Vagina (tissue), 2 donors: ENCODE measurements at places on chromosomes 16 and 17. TPM values are rescaled to one million over a fixed set of nuclear protein-coding genes. Genes with fewer than 3 reads are reported as not detected.

Gene HOXB8
- total RNA-seq = not detected

- H3K27me3 ChIP-seq = no peaks in the 10 kb centered on the region
- DNase-seq = no peak
- H3K4me1 ChIP-seq = peaks cover 25% of the 10 kb centered on the region
- H3K4me3 ChIP-seq = no peak overlapping the region
Observed at GRCh38 chr17:64707050-64707591, 45.0 kb upstream of the SMURF2 start.

- no peaks in the 10 kb centered on the region for H3K36me3 ChIP-seq
- no peaks in the 10 kb centered on the region for H3K27me3 ChIP-seq
- DNase-seq = no peak
- peaks cover 7% of the 10 kb centered on the region for H3K4me1 ChIP-seq
- H3K4me3 ChIP-seq = no peak overlapping the region
Observed at GRCh38 chr16:17271687-17272086, 199.1 kb downstream of the XYLT1 start.

Gene RNF222
- total RNA-seq = 2.5 TPM

GRCh38 chr17:1398931-1399678 lies 917 bp downstream of the YWHAE start:
- peak overlapping the region; percentile 94 for H3K27ac ChIP-seq
- no peaks in the 10 kb centered on the region for H3K27me3 ChIP-seq
- no peak for DNase-seq
- H3K36me3 ChIP-seq = no peaks in the 10 kb centered on the region

DNA sequence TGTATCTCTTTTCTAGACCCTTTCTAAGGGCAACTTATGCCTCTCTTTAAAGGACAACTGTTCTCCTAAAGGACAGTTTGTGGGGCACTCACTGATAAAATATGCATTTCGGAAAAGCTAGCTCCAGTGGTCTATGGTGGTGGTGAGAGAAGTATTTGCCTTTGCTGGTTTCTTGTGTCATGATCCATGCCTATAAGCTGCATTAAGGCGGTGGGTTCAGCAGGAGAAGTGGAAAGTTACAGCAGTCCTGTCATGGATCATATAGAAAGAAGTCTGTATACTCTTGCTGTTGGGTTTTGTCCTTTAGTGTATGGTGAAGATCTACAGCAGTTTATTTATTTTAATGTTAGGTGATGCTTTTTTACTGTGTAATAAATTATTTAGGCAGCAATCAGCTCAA lies 563.9 kb upstream of the PSMD7 start:
- H3K4me1 ChIP-seq = no peaks in the 10 kb centered on the region
- H3K4me3 ChIP-seq = no peak overlapping the region
- H3K36me3 ChIP-seq = no peaks in the 10 kb centered on the region
- H3K27me3 ChIP-seq = no peaks in the 10 kb centered on the region

DNA sequence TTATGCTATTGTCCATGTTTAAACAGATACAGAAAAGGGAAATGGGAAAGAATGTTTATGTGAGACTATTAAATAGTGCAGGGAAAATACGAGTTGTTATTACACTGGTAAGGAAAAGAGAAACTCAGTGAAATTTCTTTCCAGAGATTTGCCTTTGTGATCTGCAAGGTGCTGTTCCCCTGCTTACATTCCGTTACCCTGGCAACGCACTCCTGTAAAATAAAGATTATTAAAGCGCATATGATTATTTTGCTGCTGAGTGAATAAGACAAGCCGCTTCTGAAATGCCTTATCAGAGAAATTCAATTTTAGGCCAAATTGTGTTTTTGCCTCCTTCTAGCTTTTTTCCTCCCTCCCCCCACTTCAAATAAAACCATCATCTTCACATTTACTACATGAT lies 328.6 kb upstream of the PMFBP1 start:
- no peak overlapping the region for H3K4me3 ChIP-seq
- no peak for DNase-seq
- H3K36me3 ChIP-seq = no peaks in the 10 kb centered on the region
- no peaks in the 10 kb centered on the region for H3K27me3 ChIP-seq

DNA sequence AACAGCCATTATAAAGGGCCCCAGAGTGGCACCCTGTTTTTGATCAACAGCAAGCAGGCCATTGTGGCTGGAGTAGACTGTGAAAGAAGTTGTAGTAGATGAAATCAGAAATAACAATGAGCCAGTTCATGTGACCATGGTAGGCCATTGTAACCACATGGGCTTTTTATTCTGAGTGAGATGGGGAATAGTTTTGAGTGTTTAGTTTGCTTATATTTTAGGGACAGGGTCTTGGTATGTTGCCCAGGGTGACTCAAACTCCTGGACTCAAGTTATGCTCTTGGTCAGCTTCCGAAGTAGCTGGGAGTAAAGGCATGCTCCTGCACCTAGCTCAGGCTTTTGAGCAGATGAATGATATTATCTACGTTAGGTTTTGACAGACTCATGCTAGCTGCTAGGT lies 12.0 kb downstream of the CBFB start:
- peaks cover 20% of the 10 kb centered on the region for H3K4me1 ChIP-seq
- H3K4me3 ChIP-seq = no peak overlapping the region
- DNase-seq = no peak
- H3K36me3 ChIP-seq = no peaks in the 10 kb centered on the region

Gene SPATA22
- not detected for total RNA-seq

Gene GPR142
- 0.98 TPM for total RNA-seq

GRCh38 chr16:89898201-89898967 lies 20.3 kb upstream of the MC1R start:
- no peaks in the 10 kb centered on the region for H3K36me3 ChIP-seq
- no peak overlapping the region for H3K27ac ChIP-seq
- H3K27me3 ChIP-seq = no peaks in the 10 kb centered on the region
- no peaks in the 10 kb centered on the region for H3K4me1 ChIP-seq
- DNase-seq = no peak
- H3K4me3 ChIP-seq = no peak overlapping the region

DNA sequence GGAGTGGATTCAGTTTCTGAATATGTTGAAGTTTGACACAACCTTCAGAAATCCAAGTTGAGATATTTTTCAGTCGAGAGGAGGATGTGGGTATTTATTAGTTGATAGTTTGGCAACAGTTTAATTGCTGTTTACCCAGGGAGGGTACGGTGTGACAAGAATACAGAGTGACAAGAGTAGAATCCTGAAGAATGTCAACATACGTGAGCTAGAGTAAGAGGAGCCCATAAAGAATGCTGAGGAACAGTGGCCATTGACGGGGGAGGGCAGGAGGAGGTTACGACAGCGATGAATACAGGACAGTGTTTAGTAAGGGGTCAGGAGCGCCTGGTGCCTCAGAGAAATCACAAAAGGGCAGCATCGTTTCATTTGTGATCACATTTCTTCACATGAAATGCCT lies 76.5 kb downstream of the AATF start:
- no peaks in the 10 kb centered on the region for H3K36me3 ChIP-seq
- no peaks in the 10 kb centered on the region for H3K4me1 ChIP-seq
- no peak overlapping the region for H3K27ac ChIP-seq

GRCh38 chr16:169014-169413 lies 3.2 kb downstream of the HBM start:
- no peak for DNase-seq
- H3K4me1 ChIP-seq = peaks cover 16% of the 10 kb centered on the region
- H3K27me3 ChIP-seq = peaks cover 26% of the 10 kb centered on the region
- no peak overlapping the region for H3K27ac ChIP-seq
- no peak overlapping the region for H3K4me3 ChIP-seq
- H3K36me3 ChIP-seq = no peaks in the 10 kb centered on the region

DNA sequence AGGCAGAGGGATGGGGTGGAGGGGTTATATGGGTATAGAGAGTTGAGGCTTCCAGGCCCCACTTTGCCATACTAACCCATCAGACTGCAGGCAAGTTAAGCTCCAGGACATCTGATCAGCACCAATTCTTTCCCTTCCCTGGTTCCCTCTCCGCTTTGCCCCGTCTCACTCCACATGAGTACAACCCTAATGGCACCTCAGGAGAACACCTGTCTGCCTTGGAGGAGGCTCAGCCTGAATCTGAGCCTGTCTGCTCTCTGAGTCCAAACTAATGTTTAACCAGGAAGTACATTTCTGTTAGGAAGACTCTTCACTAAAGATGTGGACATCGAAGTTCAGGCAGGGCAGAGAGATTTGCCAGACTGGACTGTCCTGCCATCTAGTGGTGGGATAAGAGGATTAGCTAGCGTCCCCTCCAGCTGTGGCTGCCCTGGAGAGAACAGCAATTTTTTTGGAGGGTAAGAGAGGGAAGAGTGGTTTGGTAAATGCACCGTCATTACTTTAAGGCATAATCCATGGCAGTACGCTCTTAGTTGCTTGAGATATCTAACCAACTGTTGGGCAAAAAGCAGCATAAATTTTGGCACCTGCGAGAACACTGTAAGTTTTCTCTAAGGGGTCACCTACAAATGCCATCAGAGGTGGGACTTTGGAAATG lies 29.2 kb upstream of the LRRC75A start:
- no peak overlapping the region for H3K4me3 ChIP-seq
- H3K36me3 ChIP-seq = no peaks in the 10 kb centered on the region
- H3K27ac ChIP-seq = peak overlapping the region; percentile 12
- H3K4me1 ChIP-seq = no peaks in the 10 kb centered on the region
- DNase-seq = no peak
- no peaks in the 10 kb centered on the region for H3K27me3 ChIP-seq

GRCh38 chr16:69532641-69533455 lies 32.9 kb upstream of the NFAT5 start:
- no peak overlapping the region for H3K4me3 ChIP-seq
- peaks cover 12% of the 10 kb centered on the region for H3K4me1 ChIP-seq
- H3K27ac ChIP-seq = no peak overlapping the region
- no peaks in the 10 kb centered on the region for H3K36me3 ChIP-seq
- DNase-seq = no peak

- no peaks in the 10 kb centered on the region for H3K36me3 ChIP-seq
- H3K27ac ChIP-seq = no peak overlapping the region
- H3K4me1 ChIP-seq = peaks cover 16% of the 10 kb centered on the region
Observed at GRCh38 chr16:69888005-69888590, 63.0 kb upstream of the CLEC18A start.

DNA sequence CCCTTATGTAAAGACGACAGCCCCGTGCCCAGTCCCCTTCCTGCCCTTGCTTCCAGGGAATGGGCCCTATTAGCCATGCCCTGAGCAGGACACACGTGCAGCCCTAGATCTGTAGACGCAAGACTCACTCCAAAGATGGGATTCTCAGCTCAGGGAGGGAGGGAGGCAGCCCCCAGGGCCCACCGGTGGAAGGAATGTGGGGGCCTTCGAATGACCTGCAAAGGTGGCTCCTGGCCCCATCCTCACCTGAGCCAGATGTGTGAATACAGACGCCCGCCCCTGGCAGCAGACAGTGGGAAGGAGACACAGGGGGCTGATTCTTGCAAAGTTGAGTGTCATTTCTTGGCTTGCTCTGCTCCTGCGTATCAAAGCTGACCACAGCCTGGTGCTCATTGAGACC lies 47.8 kb downstream of the LITAF start:
- no peaks in the 10 kb centered on the region for H3K36me3 ChIP-seq
- H3K27ac ChIP-seq = no peak overlapping the region
- H3K27me3 ChIP-seq = no peaks in the 10 kb centered on the region
- H3K4me3 ChIP-seq = no peak overlapping the region
- H3K4me1 ChIP-seq = peaks cover 12% of the 10 kb centered on the region

Gene RBBP6
- total RNA-seq = 38.5 TPM

- no peaks in the 10 kb centered on the region for H3K36me3 ChIP-seq
- H3K27me3 ChIP-seq = no peaks in the 10 kb centered on the region
- DNase-seq = no peak
- no peak overlapping the region for H3K4me3 ChIP-seq
- H3K4me1 ChIP-seq = no peaks in the 10 kb centered on the region
- no peak overlapping the region for H3K27ac ChIP-seq
Observed at GRCh38 chr17:31869031-31869430, 10.0 kb upstream of the COPRS start.

Gene BCAS3
- total RNA-seq = 33.1 TPM

DNA sequence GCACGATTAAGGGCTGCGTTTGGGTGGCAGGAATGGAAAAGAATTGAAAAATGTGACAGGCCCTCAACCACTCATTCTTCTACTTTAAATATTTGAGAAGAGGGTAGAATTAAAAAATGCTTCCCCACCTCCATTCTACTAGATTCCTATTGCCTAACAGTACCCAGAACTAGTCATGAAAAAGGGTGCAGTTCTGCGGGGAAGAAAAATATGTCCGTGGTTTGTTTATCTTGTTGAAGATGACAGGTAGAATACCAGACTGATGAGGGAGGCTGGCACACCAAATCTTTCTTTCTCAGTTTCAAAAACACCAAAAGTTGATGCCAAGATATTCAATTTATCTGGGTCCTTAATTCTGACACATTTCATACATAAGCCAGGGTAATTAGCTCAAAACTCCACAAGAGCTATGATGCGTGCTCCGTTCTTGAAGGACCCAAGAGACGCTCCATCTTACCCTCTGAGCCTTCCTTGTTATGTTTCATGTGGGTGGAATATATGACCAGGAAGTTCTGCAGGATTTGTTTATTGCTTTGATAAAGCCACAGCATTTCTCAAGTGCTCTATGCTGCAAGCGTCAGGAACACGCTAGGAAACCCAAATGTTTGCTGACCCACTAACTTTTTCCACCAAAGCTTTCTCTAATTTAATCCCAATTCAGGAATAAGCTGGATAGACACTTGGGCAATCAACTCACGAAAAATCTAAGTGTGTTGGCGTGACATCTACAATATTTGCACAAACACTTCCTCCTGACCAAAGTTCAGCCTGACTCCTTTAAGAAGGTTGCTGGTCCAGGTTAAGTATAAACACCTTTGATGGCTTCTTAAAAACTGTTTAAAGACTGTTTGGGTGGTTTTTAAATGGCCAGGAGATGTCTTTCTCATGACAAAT lies 20.6 kb upstream of the GAN start:
- DNase-seq = no peak
- no peaks in the 10 kb centered on the region for H3K36me3 ChIP-seq
- no peak overlapping the region for H3K4me3 ChIP-seq
- H3K4me1 ChIP-seq = no peaks in the 10 kb centered on the region
- no peaks in the 10 kb centered on the region for H3K27me3 ChIP-seq
- no peak overlapping the region for H3K27ac ChIP-seq

Gene NPTX1
- total RNA-seq = 0.49 TPM

DNA sequence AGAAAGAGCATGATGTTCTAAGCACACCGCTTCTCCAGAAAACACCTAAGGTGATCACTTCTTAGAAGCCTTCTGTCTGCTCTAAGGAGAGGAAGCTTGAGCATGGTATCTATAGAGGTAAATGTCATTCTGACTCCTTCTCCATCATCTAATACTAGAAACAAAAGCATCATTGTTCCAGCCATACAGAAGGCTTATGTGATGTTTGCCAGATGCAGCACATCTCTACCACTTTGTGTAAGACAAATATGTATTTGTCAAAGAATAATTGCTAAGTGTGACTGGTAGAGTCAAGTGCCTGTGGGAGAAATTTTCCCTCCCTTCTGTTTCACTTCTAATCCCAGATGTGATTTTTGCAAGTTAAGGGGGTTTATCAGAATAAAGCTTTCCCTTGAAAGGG lies 217.1 kb downstream of the HS3ST3A1 start:
- H3K4me1 ChIP-seq = no peaks in the 10 kb centered on the region
- no peak overlapping the region for H3K4me3 ChIP-seq
- H3K27me3 ChIP-seq = no peaks in the 10 kb centered on the region
- no peak for DNase-seq

GRCh38 chr16:83296505-83296904 lies 511.3 kb upstream of the HSBP1 start:
- no peak overlapping the region for H3K4me3 ChIP-seq
- no peaks in the 10 kb centered on the region for H3K4me1 ChIP-seq
- DNase-seq = no peak
- no peaks in the 10 kb centered on the region for H3K27me3 ChIP-seq
- no peaks in the 10 kb centered on the region for H3K36me3 ChIP-seq
